ENCODE measurements at places on chromosomes 5 and 9.

DNA sequence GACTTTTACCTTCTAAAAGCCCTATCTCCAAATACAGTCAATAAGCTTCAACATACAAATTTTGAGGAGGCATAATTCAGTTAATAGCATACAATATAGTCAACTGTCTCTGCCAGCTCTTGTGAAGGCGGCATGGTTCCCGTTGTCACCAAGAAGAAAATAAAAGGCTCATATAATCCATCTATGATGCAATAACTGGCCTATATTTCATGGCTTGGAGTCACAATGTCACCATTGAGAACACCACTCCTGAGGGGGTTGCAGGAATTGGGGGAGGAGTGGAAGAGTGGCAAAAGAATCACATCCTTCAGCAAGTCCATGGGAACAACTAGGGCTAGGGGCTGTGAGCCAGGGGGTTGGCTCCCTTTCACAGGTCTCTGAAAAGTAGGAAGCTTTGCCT is 16.0 kb upstream of the ASTN2 start:
- DNase-seq = no peak

GRCh38 chr9:7089406-7090193 is 331.8 kb downstream of the KDM4C start:
- DNase-seq = no peak

GRCh38 chr9:82183181-82183860 is 194.7 kb downstream of the SPATA31D1 start:
- DNase-seq = no peak

DNA sequence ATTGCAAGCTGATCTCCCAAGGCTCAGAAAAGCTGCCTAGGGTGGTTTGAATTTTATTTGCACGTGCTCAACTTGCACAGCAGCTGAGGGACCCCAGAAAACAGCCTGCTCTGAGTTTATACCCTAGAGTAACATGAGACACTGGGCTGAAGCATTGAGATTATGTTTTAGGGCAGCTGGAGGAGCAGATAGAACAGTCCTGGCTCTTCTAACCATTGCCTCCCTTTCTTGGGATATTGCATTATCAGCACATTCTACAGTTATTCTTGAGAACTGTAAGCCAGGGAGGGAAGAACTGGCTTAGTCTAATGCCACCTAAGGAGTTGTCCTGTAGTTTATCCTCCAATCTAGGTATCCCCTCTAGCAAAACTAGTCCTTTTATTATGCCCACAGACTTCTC is 10.3 kb downstream of the SMC2 start:
- no peak for DNase-seq

- DNase-seq = no peak
Measured at GRCh38 chr5:139133282-139133681, 64.9 kb downstream of the SIL1 start.

GRCh38 chr5:38453921-38454320 is 102.5 kb downstream of the LIFR start:
- DNase-seq = no peak
